Airway epithelial cell (primary cell): ENCODE measurements at places on chromosomes 7 and 10. TPM values are rescaled to one million over a fixed set of nuclear protein-coding genes. Genes with fewer than 3 reads are reported as not detected.

Gene CNNM1
- total RNA-seq, result 0.14 TPM in 1 of 2 replicates, not detected in the other

Gene SH2D4B
- not detected in 2 replicates for total RNA-seq

Gene CCDC201
- total RNA-seq, result not detected in 2 replicates

Gene ALOX5
- total RNA-seq, result 0.09 and 0.42 TPM in 2 replicates

Gene TEX36
- not detected in 2 replicates for total RNA-seq

Gene MORN4
- 3.4 and 6.6 TPM in 2 replicates for total RNA-seq

Gene LBX1
- not detected in 2 replicates for total RNA-seq
